Stimulated activated CD4-positive, alpha-beta T cell treated with anti-CD3 and anti-CD28 coated beads, TNF-alpha, amount 100 ng/mL, for 1 hour (primary cell): ENCODE measurements at places on chromosomes 16 and 17.

DNA sequence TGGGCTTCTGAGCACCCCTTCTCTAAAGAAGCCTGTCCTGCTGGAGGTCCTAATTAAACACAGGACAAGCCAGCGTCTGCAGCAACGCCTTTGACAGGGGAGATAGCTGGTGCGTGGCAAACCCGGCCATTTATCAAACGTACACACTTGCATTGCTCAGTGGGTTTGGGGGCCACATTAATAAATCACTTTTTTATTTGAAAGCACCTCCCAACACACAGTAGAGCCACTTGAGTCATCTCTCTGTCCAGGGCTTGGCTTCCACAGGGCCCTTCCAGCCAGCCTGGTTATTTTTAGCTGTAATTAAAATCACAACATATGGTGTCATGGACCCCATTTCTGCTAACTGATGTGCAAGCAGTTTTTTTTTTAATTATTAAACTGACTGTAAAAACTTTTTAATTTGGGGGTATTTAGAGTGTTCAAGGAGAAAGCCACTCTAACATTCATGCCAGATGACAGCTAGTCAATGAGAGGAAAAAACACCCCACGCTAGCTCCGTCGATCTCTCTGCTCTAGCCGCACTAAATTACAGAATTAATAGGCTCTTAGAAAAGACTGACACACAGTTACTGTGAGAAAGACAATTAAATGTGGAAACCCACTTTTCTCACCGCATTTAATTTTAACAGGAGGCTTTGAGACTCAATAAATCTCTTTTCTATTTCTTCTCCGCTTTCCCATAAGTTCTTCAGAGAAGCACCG lies 201.0 kb upstream of the WSCD1 start:
- DNase-seq = no peak

DNA sequence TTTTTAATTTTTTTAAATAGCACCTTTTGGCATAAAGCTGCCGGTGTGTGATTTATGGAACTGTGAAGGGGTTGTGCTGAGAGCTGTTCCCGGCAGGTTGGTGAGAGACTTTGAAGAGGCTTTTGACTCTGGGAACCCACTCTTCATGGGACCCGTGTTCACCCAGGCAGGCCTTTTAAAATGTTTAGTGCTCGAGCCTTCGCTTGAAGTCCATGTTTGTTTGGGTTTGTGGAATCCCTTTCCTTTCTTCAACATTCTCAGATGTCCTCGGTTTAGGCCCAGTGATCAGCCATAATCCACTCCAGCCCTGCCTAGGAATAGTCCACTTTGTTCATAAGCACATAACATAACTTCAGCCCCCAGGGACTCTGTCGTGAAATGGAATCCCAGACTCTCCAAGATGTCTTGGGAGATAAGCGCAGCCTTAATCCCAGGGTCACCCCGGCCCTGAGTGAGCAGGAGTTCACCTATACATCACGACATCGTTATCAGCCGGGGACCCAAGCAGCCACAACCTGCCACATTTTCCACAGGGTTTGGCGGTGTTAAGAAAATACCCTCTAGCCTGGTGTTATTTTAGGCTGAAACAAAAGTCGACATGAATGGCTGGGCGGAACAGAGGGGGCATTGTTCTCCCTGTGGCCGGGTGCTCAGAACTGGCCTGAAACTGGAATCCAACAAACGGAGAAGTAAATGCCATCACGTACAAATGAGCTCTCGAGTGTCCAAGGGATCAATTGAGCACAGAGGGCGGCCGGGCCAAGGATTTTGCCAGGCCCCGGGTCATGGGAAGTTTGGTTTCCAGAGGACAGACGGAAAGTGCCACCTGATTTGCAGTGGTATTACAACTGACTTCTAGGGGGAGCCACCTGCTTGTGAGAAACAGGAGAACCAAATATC lies 145.7 kb upstream of the IRX3 start:
- no peak for DNase-seq

DNA sequence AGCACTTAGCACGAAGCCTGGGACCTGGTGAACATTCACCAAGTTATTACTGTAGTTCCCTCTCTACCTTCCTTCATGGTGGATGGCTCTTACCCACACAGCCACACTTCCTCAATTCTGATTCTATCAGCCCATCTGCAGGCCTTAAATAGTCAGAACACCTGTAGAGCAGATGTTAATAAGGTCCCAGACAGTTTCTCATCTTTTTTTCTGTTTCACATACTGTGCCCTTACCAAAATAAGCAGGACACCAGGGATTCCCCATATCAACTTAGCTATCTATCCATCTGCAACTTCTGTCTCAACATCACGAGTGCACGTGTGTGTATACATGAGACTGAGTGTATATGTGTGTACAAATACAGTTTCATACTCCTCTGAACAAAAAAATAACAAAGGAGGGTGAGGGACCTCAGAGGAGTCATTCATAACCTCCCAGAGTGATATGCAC lies 2.8 kb downstream of the RECQL5 start:
- DNase-seq = no peak

GRCh38 chr16:15775209-15775608 lies 81.6 kb downstream of the MYH11 start:
- DNase-seq = no peak

- DNase-seq = peak; percentile 82
Measured at GRCh38 chr17:81101614-81102306, 63.5 kb upstream of the PVALEF start.

DNA sequence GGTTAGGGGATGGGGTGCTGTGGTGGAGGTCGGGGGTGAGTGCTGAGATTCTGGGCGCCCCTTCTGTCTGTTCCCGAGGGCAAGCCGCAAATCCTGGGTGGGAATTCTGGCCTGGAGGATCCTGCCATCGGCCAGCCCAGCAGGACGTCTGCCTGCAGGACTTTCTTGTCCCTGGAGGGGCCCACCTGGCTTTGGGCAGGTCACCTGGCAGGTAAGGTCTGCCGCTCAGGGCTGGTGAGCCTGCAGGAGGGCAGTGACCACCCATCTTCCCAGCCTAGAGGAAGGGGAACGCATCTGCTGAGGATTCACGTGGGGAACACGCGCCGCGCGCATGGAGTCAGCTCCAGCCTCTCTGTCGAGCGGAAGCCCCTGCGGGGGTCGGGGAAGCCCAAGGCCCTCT lies 5.4 kb downstream of the RNF222 start:
- DNase-seq = no peak

DNA sequence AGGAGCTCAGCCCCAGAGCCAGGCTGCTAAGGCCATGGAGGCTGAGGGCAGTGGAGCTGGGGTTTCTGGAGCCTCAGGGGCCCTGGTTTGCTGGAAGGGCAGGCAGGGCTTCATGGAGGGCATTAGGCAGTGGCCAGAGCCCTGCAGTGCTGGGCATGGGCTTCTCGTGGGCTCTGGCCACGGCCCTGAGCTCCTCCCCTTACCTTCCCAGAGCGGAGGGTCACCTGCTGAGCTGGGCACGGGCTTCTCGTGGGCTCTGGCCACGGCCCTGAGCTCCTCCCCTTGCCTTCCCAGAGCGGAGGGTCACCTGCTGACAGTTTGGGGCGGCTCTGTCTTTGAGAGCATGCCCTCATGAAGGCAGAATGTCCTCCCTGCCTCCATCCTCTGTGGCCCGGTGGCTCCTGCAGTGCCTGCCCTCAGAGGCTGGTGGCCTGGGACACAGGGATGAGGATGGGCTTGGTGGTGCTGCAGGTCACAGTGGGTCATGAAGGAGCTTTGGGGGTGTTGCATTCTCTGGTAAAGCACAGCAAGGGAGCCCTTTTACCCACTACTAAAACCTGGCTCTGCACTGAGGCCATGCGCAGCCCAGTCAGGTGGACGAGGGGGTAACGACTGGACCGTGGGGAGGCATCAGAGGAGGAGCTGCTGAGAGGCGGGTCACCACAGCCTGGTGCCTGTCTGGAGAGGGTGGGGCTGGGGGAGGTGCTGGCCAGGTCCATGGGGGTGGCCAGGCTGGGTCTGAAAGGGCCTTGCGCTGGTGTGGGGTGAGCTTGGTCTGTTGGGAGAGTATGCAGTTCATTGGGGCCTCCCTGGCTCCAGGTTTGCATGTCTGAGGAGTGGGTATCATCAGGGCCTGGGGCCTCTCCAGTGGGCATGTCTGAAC lies 2.9 kb upstream of the RNPS1 start:
- no peak for DNase-seq

DNA sequence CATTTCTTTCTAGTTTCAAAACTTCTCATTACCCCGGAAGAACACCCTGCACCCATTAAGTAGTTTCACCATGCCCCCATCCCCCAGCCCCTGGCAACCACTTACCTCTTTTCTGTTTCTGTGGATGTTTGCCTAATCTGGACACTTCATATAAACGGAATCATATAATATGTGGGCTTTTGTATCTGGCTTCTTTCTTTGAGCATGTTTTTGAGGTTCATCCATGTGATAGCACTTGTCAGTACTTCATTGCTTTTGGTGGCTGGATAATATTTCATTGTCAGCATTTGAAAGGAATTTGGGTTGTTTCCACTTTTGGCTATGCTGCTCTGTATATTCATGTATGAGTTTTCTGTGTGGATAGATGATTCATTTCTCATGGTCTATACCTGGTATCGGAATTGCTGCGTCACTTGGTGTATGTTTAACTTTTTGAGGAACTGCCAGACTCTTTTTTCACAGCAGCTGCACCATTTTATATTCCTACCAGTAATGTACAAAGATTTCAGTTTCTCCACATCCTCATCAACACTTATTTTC lies 30.0 kb upstream of the SLC5A10 start:
- DNase-seq = no peak

- DNase-seq = no peak
Measured at GRCh38 chr16:23227529-23227928, 45.0 kb downstream of the SCNN1G start.

DNA sequence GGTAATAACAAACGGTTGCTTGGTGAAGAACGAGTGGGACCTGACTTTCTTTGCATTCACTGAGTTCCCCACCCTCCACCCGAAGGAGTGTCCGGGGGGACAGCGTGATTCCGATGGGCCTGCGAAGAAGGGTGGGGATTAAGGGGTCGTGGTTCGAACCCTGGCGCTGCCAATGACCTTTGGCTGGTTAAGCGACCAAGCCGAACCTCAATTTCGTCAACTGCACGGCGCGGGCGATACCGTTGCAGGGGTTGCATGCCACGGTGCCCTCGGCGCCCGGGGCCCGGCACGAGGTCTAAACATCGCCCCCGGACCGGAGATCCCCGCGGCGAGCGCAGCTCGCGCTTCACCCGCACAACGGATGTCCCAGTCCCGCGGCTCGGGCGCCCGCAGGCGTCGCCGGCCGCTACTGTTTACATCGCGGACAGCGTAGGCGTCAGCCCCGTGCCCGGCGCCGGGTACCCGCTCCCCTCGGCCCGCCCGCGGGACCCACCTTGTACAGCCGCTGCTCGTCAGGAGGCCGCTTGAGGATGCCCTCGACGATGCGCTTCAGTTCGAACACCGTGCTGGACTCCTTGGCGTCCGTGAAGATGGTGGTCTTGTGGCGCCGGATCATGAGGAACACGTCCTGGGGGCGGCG lies 460 bp downstream of the ELOB start:
- no peak for DNase-seq

- DNase-seq = no peak
Measured at GRCh38 chr16:11689031-11689840, 21.0 kb downstream of the SNN start.

GRCh38 chr16:69334696-69335095 lies 4.3 kb upstream of the PDF start:
- no peak for DNase-seq

GRCh38 chr17:12256380-12256995 lies 235.8 kb downstream of the MAP2K4 start:
- no peak for DNase-seq

GRCh38 chr17:49915670-49916069 lies 53.3 kb upstream of the DLX4 start:
- DNase-seq = no peak

GRCh38 chr17:73493956-73494926 lies 150.0 kb downstream of the SDK2 start:
- DNase-seq = no peak

- DNase-seq = no peak
Measured at GRCh38 chr17:75267411-75268232, 3.4 kb downstream of the MIF4GD start.

- no peak for DNase-seq
Measured at GRCh38 chr17:45018514-45018847, 33.0 kb downstream of the DCAKD start.

DNA sequence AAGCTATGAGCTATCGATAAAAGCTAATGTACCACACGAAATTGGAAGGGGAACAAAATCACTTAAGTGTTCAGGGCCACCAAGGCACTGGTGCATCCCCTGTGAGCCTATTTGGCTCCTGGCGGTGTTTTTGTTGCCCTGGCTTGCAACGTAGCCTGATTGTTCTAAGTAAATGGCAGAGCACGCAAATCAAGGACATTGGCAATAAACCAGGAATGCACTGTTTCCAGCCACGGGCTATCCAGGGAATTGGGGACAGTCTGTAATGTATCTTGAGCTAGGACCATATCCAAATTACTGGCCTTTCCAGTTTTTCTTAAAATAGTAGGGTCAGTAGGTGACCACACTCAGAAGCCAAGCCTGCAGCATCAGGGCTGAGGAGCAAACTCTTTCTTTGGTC lies 734.0 kb downstream of the MAF start:
- DNase-seq = no peak

DNA sequence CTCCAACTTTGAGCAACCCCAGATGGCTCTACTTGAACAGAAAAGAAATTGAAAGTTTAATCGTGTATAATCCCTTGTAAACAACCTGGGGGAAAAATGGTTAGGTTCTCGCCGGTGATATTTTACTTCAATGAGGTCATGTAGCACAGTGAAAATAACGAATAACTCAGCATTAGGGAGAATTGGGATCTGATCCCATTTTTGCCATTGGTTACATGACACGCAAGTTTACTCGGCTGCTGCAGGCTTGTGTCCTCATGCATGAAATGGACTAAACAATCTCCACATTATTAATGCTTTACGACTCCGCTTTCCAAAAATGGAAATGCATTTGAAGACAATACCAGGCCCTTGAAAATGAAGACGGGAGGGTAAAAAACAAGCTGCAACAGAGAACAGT lies 45.5 kb upstream of the LRRC37A3 start:
- DNase-seq = no peak

- no peak for DNase-seq
Measured at GRCh38 chr17:2905696-2906501, 109.7 kb downstream of the RAP1GAP2 start.

- DNase-seq = no peak
Measured at GRCh38 chr16:84868829-84869472, 49.2 kb downstream of the CRISPLD2 start.

- DNase-seq = no peak
Measured at GRCh38 chr17:74332017-74332650, 6.1 kb downstream of the KIF19 start.

DNA sequence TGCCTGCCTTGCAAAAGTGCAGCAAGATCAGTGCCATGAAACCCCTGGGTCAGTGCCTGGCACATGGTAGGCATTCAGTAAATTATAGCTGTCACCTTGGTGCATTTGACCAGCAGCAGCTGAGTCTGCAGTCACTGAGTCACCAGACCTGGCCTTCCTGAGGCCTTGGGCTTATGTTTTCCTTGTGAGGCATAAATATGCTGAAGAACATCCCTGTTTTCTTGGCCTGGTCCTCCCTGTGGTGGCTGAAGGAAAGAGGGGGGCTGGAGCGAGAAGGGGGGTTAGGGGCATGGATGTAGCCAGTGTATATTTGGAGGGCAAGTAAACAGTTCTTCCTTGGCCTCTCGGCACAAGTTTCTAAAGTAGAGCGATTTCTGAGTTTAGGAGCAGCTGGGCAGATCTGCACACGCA lies 26.5 kb downstream of the EPN2 start:
- DNase-seq = no peak
